ENCODE measurements at places on chromosomes 7 and 10. TPM values are rescaled to one million over a fixed set of nuclear protein-coding genes. Genes with fewer than 3 reads are reported as not detected.

OGA gene
- total RNA-seq: 170 TPM

TSPAN33 gene
- total RNA-seq: 17.3 TPM

DYDC2 gene
- total RNA-seq: not detected

GALNT17 gene
- not detected for total RNA-seq

AZGP1 gene
- total RNA-seq: not detected

GRCh38 chr7:24227603-24228359 is 56.2 kb upstream of the NPY start:
- peak; percentile 5 for DNase-seq

GRCh38 chr7:5607951-5608656 is 173.4 kb downstream of the RNF216 start:
- no peak for DNase-seq

DNA sequence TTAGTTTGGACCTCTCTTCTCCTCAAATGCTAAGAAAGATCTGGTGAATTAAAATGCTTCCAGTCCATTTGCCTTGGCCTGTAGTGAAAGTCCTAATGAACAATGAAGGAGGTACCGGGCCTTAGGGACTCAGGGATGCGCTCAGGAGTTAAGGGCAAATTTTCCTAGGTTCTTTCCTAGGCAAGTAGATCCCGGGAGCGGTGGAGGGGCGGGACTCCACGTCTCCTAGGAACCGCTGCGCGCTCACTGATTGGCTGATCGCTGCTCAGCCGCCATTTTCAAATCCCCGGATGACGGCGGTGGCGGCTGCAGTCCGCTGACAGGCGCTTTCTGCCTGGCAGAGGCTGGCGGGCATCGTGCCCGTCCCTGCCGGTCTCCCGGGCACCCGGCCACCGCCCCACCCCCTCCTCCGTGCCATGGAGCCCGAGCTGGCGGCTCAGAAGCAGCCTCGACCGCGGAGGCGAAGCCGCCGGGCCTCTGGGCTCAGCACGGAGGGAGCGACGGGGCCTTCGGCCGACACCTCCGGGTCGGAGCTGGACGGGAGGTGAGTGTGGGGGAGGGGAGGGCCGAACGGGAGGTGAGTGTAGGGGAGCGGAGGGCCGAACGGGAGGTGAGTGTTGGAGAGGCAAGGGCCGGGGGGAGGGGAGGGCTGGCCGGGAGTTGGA is at the start of gene NET1:
NET1 (plus strand) TSS at position 281 of the 665 bp plus-strand sequence; CDS start at position 417, 136 bp downstream.
- DNase-seq: peak; percentile 80

DNA sequence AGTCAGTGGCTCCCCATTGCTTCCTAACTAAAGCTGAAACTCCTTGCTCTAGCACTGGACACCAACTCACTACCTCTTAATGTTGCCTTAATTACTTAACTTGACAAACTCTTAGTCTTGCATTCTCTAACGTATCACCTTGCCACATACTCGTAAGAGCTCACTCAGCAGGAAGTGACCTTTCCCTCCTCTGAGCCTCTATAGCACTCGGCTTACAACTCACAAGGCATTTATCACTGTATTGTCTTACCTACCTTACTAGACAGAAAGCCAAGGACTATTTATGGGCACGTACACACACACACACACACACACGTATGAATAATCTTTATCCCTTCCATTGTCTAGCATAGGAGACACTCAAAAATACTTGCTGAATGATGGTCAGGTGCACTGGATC is 21.2 kb downstream of the CEP41 start:
- no peak for DNase-seq

GRCh38 chr10:107952649-107953556 is 788.4 kb upstream of the SORCS1 start:
- DNase-seq: no peak

DNA sequence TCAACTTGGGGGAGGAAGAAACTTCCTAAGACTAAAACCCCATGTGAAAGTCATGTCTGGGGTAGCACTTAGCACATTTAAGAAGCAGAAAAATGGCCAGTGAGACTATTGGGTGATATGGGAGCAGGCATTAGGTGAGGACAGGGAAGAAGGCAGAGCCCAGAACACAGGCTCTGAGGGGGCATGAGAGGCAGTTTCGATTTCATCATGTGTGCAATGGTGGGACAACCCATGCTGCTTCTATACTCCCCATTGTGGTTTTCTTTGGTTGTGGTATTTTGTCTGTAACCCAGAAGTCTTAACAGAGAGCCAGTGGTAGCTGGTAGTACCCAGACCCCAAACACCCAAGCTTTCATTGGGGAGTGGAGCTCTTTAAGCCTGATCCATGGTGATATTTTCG is 752.0 kb downstream of the GRID1 start:
- DNase-seq: no peak

GRCh38 chr10:133129859-133130495 is 30.0 kb upstream of the KNDC1 start:
- DNase-seq: no peak

DNA sequence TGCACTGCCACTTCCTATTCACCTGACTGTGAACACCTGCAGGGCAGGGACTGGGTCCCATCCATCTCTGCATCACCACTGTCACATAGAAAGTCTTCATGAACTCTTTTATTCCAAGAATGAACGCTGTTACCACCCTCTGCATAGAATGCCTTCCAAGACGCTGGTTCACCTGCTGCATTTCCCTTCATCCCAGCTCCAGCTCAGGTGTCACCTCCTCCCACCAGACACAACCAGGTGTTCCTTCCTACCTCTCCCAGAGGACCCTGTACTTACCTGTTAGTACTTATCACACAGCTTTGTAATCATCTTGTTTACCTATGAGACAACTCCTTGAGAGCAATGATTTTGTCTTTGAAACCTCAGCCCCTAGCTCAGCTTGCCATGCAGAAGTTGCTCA is 31.1 kb downstream of the SORBS1 start:
- DNase-seq: no peak

DNA sequence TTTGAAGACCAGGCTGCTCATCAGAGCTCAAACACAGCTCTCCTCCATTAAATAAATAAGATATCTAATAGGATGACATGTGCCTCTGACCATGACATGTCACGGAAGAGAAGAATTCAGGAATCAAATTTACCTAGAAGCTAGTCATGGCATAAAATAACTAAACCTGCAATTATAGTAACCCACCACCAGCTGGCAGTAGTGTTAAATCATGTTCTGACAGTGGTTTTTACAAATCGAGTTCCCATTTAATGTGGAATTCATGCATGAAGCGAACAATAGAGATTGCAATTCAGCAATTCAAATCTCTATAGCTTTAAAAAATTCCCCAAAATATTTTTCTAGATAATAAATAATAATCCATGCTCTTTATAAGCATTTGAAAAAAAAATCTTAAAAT is 74.6 kb upstream of the IKZF1 start:
- DNase-seq: no peak

DNA sequence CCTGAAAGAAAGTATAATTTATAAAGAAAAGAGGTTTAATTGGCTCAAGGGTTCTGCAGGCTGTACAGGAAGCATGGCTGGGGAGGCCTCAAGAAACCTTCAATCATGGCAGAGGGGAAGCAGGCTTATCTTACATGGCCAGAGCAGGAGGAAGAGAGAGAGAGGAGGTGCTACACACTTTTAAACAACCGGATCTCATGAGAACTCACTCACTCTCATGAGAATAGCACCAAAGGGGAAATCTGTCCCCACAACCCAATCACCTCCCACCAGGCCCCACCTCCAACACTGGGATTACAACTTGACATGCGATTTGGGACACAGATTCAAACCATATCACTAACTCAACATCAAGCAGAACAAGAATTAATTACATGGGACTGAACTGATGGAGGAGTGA is 6.9 kb upstream of the ZNF485 start:
- no peak for DNase-seq

DNA sequence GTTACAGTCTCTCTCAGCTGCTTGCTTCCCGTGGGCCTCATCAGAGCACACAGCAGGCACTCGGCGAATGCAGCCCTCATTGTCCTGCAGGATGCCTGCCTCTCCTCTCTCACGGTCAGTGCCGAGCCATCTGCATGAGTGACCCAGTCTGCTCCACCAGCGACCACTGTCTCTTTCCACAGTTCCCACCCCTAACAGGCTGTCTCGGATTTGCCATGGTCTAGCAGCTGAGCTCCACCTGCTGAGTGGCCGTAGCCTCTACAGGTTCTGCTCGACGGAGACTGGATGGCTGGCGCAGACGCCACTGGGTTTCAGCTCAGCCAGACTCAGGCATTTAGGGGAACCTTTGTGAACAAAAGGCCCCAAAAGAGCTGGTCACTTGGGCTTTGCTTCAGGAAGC is 209.4 kb upstream of the FOXK1 start:
- DNase-seq: no peak

- no peak for DNase-seq
Observed at GRCh38 chr7:95055295-95055694, 147.9 kb downstream of the PPP1R9A start.

- peak; percentile 31 for DNase-seq
Observed at GRCh38 chr10:31929261-31930022, 811 bp upstream of the ARHGAP12 start.

GRCh38 chr7:65216469-65216868 is 157.2 kb upstream of the ZNF92 start:
- DNase-seq: peak; percentile 71

DNA sequence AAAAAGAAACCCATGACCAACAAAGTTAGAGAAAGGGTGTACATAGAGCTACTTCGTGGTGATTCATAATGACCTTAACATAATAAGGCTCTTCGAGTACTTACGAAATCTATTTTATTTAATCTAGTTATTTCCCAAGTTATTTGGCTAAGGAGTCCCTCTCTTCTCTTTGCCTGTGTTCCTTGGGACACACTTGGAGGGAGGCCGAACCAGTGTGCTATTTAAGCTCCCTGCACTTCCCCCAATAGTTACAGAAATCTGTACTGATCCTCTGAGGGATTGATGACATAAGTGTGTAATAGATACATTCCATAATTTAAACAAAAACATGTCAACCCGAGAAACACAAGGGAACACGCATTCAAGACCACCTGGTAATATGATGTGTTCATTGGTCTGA is 351.1 kb downstream of the GATA3 start:
- no peak for DNase-seq

GRCh38 chr10:132162021-132162531 is 24.7 kb upstream of the DPYSL4 start:
- DNase-seq: peak; percentile 57

DNA sequence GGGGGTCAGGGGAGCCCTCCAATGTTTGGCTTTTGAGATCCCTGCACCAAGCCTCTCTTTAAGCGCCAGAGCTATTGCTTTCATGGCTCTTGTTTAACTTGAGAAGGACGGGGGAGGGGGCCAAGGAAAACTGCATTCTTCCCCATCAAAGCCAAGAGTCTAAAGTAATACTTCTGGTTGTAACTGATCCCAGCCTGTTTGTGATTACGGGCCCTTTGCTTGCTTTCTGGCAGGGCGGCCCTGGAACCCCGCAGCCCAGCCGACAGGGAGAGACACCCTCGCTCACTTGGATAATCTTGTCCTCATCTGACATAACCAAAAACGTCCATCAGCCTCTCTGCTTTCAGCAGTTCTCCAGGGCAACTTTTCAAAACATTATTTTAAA is 154.7 kb downstream of the NEURL1 start:
- no peak for DNase-seq

DNA sequence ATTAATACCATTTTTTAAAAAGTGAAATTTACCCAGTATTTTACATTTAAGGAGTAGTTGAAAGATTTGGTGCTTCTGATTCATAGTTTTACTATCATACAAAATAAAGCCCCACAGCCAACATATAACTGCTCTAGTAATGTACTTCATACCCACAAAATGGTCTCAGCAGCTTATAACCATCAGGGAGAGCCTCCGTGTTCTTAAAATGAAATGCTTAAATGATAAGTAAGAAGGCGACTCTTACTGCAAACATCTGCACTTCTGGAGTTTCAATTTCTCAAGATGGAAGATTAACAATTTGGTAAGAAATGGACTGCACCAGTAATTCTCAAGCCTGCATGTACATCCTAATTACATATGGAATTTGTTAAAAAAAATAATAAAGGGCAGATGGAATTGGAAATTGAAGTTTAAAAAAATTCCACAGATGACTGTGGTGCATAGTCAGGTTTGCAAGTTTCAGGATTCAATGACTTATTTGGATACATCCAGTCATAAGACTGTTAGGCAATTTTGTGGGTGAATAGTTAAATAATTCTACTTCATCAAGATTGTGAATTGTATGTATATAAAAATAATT is 461.0 kb downstream of the KIF20B start:
- no peak for DNase-seq

- no peak for DNase-seq
Observed at GRCh38 chr10:33270971-33271370, 63.5 kb downstream of the NRP1 start.

DNA sequence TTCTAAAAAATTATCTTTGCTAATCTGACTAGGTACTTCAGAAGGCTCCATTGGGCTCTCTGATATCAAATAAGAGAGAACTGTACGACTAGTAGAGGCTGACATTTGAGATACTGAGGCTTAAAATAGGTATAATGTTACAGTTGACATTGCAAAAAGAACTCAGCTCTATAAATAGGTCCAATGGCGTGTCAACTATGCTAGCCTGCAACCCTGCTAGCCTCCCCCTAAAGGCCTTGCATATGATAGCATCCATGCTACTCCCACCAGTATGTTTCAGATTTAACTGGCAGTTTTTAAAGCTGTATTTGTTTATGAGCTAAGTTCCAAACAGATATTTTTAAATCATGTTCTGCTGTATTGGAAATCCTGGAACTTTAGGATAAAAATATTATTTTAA is at the start of gene PPP1R3A:
PPP1R3A (minus strand) TSS at position 64 of the 400 bp plus-strand sequence; CDS start at position 51, 13 bp downstream.
- no peak for DNase-seq

DNA sequence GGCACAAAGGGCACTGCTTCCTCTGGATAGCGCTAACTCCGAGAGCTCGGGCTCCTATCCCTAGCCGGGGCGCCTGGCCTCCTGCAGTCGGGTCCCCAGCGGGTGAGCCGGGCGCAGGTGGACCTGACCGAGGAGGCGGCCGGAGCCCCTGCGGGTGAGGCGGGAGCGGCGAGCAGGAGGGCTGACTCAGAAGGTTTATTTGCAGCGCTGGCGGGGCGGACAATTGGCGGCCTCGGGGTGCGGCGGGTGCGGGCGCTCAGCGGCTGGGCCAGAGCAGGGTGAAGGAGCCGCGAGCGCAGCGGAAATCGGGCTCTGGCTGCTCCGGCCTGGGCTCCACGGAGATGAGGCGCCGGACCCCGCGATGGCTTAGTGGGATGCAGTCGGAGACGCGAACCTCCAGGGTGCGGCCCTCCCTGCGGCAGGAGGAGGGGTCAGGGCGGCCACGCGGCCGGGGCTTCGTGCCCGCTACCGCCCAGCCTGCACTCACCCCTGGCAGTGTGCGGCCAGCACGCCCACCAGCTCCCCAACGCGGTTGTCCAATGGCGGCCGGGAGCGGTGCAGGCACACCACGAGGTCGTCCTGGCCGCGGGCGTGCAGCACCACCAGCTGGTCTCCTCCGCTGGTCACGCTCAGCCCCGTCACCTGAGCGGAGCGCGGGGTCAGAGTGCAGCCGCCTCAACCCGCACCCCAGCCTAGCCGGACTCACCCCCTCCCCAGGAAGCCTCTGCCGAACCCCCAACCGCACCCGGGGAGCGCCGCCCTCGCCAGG is 16.1 kb downstream of the MYO1G start:
- no peak for DNase-seq
